ENCODE measurements at places on chromosomes 7 and 10.

DNA sequence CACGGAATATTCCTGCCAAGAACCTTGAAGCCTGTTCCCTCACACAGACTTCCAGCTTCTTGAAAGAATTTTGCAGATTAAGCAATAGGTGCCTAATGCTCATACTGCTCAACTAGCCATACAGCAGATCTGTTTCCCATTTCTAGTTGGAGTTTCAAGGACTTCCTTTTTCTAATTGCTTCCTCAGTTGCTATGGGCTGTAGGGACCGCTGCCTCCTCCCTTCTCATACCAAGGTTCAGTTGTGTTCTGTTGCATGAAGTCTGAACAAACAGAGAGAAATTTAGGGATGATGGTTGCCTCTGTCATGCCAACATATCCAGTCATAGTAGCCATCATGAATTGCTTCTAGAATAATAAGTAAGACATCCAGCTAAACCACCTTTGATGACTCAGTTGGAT is 6.8 kb downstream of the ITGA8 start:
- no peak for DNase-seq

DNA sequence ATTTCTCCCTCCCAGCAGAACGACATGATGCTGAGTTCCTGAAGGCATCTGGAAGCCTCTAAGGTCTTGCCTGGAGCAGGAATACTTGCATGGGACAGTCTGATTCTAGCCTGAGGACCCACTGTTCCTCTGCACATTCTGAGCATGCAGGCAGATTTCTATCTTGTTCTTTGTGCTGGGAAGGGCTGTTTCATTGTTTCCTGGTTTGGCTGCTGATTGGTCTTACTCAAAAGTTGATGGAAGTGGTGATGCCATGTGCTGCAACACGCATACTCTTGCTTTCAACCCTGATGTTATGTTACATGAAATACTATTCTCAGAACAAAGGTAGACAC is 307.0 kb downstream of the GATA3 start:
- no peak for DNase-seq

GRCh38 chr7:13411636-13412035 is 577.8 kb downstream of the ETV1 start:
- no peak for DNase-seq

DNA sequence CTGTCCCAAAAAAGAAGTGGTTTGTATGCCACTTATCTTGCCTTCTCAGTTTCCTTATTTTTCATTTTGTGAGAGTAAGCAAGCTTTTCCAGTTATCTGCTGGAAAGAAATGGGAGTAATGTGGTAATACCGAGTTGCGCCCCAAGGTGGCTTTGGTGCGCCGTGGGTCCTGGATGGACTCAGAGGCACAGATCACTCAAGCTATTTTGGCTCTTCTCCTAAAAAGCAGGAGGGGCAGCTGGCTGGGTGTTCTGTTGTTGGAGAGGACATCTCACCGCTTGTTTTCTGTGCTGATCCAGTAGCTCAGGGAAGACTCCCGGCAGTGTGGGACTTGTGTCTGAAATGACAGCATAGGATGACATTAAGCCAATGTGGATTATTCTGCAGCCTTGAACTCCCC is 16.4 kb downstream of the PRKRIP1 start:
- peak; percentile 46 for DNase-seq

DNA sequence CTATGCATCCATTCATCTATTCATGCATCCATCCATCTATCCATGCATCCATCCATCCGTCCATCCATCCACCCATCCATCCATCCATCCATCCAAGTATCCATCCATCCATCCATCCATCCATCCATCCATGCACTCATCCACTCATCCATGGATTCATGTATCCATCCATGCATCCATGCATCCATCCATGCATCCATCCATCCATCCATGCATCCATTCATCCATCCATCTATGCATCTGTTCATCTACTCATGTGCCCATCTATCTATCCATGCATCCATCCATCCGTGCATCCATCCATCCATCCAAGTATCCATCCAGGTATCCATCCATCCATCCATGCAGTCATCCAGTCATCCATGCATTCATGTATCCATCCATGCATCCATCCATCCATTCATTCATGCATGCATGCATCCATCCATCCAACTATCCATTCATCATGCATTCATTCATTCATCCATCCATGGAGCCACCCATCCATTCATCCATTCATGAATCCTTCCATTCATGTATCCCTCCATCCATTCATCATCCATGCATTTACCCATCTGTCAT is 132.0 kb downstream of the DYNC2I1 start:
- DNase-seq: no peak

All from HuH-7 (cell line).